A549 treated with CORT108297 at 1 μM for 4 hours (cell line): ENCODE measurements at places on chromosomes 11 and 22. TPM values are rescaled to one million over a fixed set of nuclear protein-coding genes. Genes with fewer than 3 reads are reported as not detected.

The JAML gene
- total RNA-seq, result not detected in 5 replicates

The SPA17 gene
- total RNA-seq, result 17.3 to 31.0 TPM (median 17.9 TPM) in 5 replicates

The MS4A8 gene
- not detected in 5 replicates for total RNA-seq

The CALCA gene
- 0.14 TPM in 1 of 5 replicates, not detected in the others for total RNA-seq

The OR51I1 gene
- not detected in 5 replicates for total RNA-seq

The DBX1 gene
- not detected in 5 replicates for total RNA-seq

The BEST1 gene
- total RNA-seq, result 1.5 to 2.5 TPM (median 2.0 TPM) in 5 replicates

The HTR3B gene
- total RNA-seq, result not detected in 5 replicates

The CABP4 gene
- 0.03 TPM in 1 of 5 replicates, not detected in the others for total RNA-seq

The TRPC6 gene
- total RNA-seq, result 0.74 to 1.4 TPM (median 0.96 TPM) in 5 replicates

The BTG4 gene
- 0.08 to 0.18 TPM (median 0.12 TPM) in 3 of 5 replicates, not detected in the others for total RNA-seq

The TRIM51 gene
- not detected in 5 replicates for total RNA-seq

The TTC36 gene
- not detected in 5 replicates for total RNA-seq

The SERPING1 gene
- 0.38 to 0.85 TPM (median 0.66 TPM) in 5 replicates for total RNA-seq

The C11orf65 gene
- 0.12 to 0.29 TPM (median 0.21 TPM) in 5 replicates for total RNA-seq

The SART1 gene
- total RNA-seq, result 46.6 to 64.2 TPM (median 61.5 TPM) in 5 replicates

The NEFH gene
- 0.03 to 0.10 TPM (median 0.08 TPM) in 5 replicates for total RNA-seq

The PDGFD gene
- total RNA-seq, result 7.0 to 9.0 TPM (median 8.3 TPM) in 5 replicates

The CCDC81 gene
- total RNA-seq, result 0.18 to 0.38 TPM (median 0.23 TPM) in 5 replicates

The FAM180B gene
- not detected in 5 replicates for total RNA-seq

The NAV2 gene
- 15.6 to 25.7 TPM (median 20.8 TPM) in 5 replicates for total RNA-seq

The FDXACB1 gene
- total RNA-seq, result 1.3 to 1.7 TPM (median 1.6 TPM) in 5 replicates

The C1QTNF5 gene
- total RNA-seq, result not detected in 5 replicates

The ARVCF gene
- total RNA-seq, result 2.2 to 3.2 TPM (median 2.7 TPM) in 5 replicates

The RGL4 gene
- 0.05 TPM in 1 of 5 replicates, not detected in the others for total RNA-seq

The C11orf86 gene
- total RNA-seq, result 38.8 to 74.1 TPM (median 60.3 TPM) in 5 replicates

The SERHL2 gene
- total RNA-seq, result 0.12 to 0.37 TPM (median 0.25 TPM) in 5 replicates

The PGR gene
- total RNA-seq, result not detected in 5 replicates

The KRTAP5-2 gene
- not detected in 5 replicates for total RNA-seq

The LRRN4CL gene
- 0.04 to 0.21 TPM (median 0.05 TPM) in 4 of 5 replicates, not detected in the other for total RNA-seq

The MUC2 gene
- 0.14 to 0.97 TPM (median 0.27 TPM) in 5 replicates for total RNA-seq

The PHF21B gene
- 0.68 to 1.2 TPM (median 1.1 TPM) in 5 replicates for total RNA-seq

The GUCD1 gene
- total RNA-seq, result 40.7 to 48.8 TPM (median 43.3 TPM) in 5 replicates
